Renal cortical epithelial cell (primary cell): ENCODE measurements at places on chromosomes 16 and 17.

DNA sequence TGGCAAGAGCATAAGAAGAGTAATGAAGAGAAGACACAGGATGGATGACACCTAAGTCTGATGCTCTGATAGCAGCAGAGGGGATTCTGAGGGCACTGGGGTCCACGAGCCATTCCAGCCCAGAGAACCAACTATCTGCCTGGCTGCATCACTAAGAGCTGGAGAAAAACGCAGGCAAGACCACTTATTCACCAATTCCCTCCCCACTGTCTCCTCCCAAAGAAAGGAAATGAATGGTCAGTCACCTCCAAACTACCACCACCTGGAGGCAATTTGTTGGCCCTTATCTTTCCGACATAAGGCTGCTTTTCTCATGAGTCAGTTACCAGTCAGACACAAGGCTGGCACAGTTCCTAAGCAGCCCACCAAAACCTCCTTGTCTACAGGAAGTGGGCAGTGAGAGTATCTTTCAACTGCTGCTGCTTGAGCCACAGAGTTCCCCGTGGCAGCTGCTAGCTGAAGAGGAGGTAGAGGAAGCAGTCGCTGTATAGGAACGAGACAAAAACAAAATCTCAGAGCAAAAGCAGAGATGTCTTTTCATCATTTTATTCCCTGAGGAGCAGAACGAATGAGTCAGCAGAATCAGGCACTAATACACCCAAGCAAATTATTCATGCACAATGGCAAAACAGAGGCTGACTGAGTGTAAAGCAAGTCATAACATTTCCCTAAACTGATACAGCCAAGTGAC is 111.1 kb downstream of the SMG6 start:
- DNase-seq: peak; percentile 90

GRCh38 chr16:3651461-3652372 is 2.8 kb upstream of the DNASE1 start:
- DNase-seq: no peak

DNA sequence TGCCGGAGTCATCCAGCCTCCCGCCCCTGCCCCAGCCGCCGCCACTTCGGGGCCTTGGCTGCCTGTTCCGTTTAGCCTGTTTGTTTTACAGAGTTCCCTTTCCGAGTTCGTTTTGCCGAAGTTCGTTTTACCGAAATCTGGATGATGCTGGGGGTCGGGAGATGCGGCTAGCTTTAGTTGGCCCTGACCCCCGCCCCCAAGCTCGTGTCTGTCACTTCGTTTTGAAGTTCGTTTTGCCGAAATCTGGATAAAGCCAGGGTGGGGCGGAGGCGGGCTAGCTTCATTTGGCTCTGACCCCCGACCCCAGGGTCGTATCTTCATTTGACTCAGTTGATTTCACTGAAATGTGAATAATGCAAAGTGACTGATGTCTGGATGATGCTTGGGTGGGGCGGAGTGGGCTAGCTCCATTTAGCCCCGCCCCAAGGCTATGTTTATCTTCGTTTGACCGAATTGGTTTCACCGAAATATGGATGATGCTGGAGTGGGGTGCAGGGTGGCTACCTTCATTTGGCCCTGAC is 591 bp downstream of the PSMD7 start:
- DNase-seq: no peak

DNA sequence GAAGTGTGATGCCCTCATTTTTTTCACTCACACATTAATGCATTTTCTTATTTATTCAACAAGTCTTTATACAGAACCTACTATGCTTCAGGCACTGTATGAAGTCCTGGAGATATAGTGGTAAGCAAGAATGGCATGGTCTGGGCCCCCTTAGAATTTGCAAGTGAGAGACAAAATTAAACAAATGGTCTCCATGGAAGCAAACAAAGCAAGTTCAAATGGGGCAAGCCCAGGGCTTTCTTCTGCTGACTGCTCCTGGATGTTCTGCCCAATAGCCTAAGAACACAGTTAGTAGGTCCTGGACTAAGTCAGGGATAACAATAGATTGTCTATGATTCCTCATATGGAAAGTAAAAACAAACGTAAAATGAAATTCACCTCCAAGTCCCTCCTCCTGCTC is 31.3 kb upstream of the DDX52 start:
- DNase-seq: peak; percentile 70

DNA sequence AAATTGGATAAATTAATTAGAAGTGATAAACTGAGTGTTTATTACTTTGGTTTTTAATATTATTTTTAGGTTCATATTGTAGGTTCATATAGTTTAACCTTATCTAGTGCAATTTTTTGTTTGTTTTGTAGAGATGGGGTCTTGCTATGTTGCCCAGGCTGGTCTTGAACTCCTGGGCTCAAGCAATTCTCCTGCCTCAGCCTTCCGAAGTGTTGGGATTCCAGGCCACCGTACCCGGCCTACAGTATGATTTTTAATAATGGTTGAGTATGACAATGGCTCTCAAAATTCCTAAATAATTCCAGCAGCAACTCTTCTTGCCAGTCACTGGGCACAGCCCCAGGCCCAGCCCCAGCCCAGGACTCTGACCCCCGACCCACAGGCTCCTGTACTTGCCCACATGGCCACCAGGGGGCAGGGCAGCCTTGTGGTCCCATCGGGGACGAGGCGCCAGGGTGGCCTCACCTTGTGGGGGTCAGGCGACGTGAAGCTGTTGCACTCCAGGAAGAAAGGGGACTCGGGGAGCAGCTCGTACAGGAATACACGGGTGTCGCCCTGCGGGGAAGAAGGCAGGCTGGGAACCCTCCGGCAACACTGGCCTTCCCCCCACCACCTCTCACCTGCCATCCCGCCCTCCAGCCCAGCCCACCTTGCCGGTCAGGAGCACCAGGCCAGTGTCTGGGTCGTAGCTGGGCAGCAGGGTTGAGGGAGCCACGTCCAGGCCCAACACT is 7.9 kb upstream of the PAM16 start:
- no peak for DNase-seq

DNA sequence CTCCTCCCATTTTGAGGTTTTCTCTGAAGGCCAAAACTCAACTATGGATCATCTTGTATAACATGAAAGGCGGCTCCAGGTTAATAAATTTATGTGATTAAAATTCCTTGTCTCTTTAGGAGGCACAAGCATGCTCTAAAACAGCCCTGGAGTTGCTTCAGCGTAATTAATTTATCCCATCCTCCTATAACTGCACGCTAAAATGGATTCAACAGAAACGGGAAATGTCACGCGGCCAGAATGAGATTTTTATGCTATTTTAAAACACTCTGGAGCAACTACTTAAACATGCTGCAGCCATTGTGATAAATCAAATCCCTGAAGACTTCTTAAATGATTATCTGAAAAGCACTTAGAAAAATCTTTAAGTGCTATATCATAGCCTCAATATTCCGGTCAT is 106.6 kb downstream of the ADAMTS18 start:
- DNase-seq: no peak

- DNase-seq: no peak
Observed at GRCh38 chr16:86987746-86988670, 329.2 kb downstream of the C16orf95 start.

GRCh38 chr16:60151987-60152386 is 1417.9 kb upstream of the GOT2 start:
- no peak for DNase-seq

DNA sequence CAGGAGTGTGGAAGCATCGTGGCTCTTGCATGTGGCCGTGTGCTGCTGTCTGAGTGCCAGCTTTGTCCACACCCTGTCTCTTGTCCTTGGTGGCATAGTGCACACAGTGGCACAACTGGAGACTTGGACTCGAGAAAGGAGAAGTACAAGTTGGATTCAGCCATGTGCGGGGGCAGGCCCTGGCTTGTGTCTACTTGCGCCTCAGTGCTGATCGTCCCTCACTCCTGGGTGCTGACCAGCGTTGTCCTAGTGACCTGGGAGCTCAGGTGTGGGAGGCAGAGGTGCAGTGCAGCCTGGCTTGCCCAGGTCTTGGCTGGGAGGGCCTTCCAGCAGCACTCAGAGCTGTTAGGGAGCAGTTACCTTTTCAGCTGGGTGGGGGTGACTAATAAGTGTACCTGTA is 20.6 kb downstream of the MPRIP start:
- no peak for DNase-seq

GRCh38 chr16:76081967-76082366 is 195.2 kb upstream of the CNTNAP4 start:
- DNase-seq: no peak

- DNase-seq: no peak
Observed at GRCh38 chr17:77540975-77541374, 400.2 kb downstream of the SEC14L1 start.

DNA sequence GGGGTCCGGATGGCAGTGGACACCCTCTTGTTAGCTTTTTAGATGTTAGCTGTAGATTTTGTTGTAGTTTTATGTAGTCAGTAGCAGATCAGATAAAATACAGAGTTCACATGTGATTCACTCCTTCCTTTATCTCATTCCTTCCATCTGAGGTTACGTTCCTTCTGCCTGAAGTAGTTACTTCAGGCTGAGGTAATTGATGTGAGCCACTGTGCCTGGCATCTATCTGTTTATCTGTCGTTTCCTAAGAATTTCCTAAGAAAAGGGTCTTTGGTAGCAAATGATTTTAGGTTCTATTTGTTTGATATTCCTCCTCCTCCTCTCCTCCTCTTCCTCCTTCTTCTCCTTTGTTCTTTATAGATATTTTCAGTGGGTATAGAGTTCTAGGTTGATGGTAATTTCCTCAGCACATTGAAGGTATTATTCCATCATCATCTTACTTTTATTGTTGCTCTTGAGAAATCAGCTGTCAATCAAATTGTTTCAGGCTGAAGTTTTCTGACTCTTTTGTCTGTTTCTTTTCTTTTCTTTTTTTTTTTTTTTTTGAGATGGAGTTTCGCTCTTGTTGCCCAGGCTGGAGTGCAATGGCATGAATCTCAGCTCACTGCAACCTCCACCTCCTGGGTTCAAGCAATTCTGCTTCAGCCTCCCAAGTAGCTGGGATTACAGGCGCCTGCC is 29.6 kb upstream of the FBXO47 start:
- no peak for DNase-seq

- no peak for DNase-seq
Observed at GRCh38 chr17:10208604-10209193, 10.3 kb upstream of the GAS7 start.

GRCh38 chr16:23495671-23496070 is 14.6 kb downstream of the GGA2 start:
- no peak for DNase-seq

- no peak for DNase-seq
Observed at GRCh38 chr17:56284482-56284881, 131.2 kb downstream of the ANKFN1 start.

DNA sequence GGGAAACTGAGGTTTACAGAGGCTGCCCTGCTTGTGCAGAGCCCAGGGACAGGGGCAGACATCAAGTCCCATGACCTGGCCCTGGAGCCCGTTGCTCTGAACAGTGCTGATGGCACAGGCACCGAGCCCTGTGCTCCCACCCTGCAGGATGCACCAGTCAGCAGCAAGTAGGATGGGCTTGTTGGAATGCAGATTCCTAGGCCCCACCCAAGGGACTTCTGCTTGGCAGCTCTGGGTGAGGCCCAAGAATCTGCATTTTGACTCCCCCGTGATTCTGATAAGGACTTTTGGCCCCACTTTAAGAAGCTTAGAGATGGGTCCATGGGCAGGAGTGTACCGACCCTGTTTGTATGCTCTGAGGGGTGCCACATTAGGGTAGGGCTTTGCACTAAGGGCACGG is 23.3 kb downstream of the LASP1 start:
- no peak for DNase-seq

DNA sequence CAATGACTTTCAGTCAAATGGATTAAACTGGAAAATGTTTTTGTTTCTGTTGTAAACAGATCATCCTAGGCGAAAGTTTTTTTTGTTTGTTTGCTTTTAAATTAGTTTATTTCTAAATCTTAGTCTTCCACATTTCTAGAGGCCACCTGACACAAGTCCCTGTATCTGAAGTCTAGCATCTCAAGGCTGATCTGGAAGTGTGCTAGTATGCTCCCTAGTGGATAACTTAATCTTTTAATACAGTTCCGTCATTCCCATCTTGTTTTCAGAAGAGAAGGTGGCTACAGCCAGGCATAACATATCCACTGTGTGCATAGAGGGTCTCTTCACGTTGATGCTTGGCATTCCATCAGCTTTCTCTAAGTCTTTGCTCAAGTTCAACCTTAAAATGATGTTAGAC is 7.6 kb downstream of the IFT20 start:
- DNase-seq: no peak

GRCh38 chr16:66574531-66574930 is 4.7 kb upstream of the CMTM2 start:
- DNase-seq: no peak

DNA sequence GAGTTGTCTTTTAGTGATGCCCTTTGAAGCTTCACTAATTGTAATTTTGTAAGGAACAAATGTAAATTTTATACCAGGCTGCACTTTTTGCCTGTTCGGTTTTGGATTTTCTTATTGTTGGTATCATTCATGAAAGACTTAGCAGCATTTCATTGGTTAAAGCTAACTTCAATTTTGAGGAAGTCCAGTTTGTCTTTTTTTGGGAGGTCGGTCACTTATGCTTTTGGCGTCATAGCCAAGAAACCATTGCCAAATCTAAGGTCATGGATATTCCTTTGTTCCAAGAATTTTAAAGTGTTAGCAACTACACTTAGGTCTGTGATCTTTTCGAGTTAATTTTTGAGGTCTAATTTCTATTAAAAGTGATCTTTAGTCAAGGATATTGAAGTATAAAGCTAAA is 77.1 kb downstream of the PRKCA start:
- DNase-seq: no peak

DNA sequence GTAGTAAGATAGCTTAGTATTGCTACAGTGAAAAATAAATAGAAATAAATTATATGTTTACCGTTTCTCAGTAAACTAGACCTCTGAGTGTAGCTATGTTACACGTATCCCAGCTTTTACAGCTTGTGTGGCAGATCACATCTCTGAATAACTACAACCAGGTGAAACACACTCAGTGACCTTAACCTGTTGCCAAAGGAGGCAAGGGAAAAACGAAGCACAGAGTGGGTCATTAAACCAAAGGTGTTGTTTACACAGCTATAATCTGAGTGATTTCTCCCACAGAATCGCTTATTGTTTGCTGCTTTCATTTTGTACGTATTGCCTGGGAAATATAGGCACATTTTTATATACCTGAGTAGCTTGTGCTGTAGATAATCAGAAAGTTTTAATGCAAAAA is 688.2 kb upstream of the KIF2B start:
- DNase-seq: no peak

- no peak for DNase-seq
Observed at GRCh38 chr16:10262377-10263132, 80.3 kb upstream of the GRIN2A start.

DNA sequence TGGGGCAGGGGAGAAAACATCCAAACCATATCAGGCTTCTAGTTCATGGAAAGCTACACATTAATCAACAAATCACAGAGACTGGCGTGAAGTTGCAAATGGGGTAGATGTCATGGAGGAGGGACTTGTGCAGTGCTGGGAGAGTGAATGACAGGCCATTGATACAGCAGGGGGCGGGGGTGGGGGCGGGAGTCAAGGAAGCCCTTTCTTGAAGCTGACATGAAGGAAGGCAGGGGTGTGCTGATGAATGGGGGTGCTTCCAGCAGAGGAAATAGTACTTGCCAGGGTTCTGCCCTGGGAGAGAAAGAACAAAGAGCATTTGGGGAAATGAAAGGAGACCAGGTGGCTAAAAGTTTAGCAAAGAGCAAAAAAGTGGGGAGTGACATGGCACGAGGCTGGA is 269.9 kb downstream of the SHISA9 start:
- no peak for DNase-seq
